ENCODE measurements at places on chromosomes 7 and 10. TPM values are rescaled to one million over a fixed set of nuclear protein-coding genes. Genes with fewer than 3 reads are reported as not detected.

Gene ZKSCAN5
- 7.7 TPM for total RNA-seq

Gene TUBB8
- 0.29 TPM for total RNA-seq

Gene SFTPA1
- total RNA-seq: not detected

Gene SLC39A12
- total RNA-seq: not detected

Gene NPTX2
- total RNA-seq: 0.07 TPM

Gene LIPM
- not detected for total RNA-seq

Gene FAM237B
- total RNA-seq: not detected

Gene TBRG4
- total RNA-seq: 119 TPM

Gene MEOX2
- not detected for total RNA-seq

Gene PDK4
- 0.29 TPM for total RNA-seq

Gene ZNF117
- 2.0 TPM for total RNA-seq

Gene PTEN
- 33.4 TPM for total RNA-seq

Gene IQUB
- under 0.01 TPM for total RNA-seq

DNA sequence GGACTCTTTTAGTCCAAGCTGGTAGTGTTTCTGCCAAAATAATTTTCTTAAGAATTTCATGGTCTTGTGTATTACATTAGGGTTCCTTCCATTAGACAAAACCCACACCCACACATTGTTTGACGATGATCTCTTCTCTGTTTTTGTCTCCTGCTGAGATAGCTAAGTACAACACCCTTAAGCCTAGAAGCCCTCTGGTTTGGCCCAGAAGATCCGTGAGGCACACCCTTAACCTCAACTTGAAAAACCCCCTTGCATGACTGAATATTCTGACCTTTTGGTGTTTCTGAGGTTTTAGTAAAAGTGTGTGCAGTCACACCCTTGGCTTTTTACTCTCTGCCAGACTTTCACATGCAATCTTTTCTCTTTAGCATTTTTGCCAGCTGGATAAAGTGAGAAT lies 29.3 kb upstream of the ERCC6 start:
- DNase-seq: no peak

DNA sequence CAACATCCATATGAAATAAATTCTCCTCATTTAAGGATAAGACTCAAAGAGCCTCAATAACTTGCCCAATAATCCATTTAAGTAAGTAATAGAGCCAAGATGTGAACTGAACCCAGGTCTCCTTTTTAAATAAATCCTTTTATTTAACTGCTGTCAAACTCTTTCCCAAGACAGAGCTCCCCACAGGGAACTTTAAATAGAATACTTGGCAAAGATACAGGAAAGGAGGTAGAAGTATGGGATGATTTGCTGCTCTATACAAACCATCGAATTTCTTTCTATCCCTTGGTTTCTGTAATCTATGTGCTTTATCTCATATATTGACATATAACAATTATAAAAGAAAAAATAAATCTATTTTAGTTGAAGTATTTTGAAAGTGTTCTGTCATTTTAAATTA lies 295.9 kb downstream of the CSTF2T start:
- no peak for DNase-seq

- DNase-seq: no peak
These were observed 667.6 kb upstream of the ANKRD30A start for GRCh38 chr10:36457751-36458150.

DNA sequence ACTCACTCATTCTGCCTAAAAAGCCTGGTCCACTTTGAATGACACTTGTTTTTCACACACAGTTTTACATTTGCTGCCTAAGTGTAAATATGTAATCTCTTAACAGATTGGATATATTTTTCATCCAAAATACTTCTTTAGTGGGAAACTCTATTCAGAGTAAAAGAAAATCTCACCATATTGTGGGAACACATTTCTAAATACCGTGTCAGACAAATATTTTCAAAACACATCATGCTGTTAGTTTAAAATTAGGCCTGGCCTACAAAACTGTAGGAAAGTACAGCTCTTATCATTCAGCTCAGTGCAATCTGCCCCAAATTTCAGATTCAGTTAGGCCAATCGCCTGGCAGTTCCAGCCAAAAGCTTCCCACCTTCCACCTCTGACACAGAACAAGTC lies 849.8 kb downstream of the NXPH1 start:
- DNase-seq: no peak

- DNase-seq: no peak
These were observed 126.2 kb downstream of the SORCS3 start for GRCh38 chr10:104767282-104767681.

DNA sequence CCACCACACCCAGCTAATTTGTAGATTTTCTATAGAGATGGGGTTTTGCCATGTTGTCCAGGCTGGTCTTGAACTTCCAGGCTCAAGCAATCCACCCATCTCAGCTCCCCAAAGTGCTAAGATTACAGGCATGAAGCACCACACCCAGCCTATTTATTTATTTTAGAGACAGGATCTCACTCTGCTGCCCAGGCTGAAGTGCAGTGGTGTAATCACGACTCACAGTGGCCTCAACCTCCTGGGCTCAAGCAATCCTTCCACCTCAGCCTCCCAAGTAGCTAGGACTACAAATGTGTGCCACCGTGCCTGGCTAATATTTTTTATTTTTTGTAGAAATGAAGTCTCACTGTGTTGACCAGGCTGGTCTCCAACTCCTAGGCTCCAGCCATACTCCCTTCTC lies 6.9 kb upstream of the FRAT2 start:
- no peak for DNase-seq

DNA sequence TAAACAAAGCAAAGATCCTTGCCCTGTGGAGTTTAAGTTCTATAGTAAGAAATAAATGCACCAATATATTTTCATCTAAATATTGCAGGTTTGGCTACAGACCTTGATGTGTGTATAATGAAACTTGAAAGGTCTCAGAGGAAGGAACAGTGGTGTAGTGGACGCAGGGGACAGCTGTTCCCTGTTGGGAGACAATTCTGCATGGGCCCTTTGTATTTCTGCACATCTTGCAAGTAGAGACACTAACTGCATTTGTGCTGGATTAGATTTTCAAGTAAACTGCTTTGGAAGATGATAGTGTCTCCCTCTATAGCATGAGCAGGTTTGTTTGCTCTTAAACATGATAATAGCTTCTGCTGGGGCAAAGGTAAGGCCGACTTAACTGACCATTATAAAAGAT lies 57.5 kb upstream of the FAM133B start:
- no peak for DNase-seq

- no peak for DNase-seq
These were observed 168.4 kb upstream of the DKK1 start for GRCh38 chr10:52145636-52146035.

DNA sequence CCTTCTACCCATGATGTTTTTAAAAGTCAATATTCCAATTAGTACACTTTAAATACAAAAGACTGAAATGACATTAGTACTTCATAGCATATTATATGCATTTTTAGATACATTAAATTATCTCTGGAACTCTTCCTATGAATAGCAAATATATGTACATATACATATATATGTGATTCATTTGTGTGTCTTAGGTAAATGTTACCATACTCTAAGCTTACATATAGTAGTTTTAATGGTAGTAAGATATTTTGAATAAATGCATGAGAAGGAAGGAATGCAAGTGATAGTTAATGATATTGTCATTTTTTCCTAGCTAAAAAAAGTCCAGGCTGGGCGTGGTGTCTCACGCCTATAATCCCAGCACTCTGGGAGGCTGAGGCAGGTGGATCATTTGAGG lies 46.0 kb upstream of the CSTF2T start:
- DNase-seq: no peak

DNA sequence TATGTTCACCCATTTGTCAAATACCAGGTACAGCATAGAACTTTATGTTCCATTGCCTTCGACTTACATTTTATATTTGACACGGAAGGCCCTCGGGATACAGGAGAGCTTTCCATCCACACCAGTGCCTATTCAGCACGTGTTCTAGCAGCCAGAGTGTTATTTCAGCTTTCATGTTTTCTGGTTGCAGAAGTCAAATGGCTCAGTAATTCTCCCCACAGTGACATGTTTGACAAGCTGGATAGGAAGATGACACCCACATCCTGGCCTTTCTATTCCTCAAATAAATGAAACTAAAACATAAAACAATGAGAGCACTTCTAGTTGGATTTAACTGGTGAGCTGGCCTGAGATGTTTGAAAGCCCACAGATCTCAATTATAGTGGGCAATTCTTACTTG lies 173.4 kb downstream of the SORCS1 start:
- no peak for DNase-seq

DNA sequence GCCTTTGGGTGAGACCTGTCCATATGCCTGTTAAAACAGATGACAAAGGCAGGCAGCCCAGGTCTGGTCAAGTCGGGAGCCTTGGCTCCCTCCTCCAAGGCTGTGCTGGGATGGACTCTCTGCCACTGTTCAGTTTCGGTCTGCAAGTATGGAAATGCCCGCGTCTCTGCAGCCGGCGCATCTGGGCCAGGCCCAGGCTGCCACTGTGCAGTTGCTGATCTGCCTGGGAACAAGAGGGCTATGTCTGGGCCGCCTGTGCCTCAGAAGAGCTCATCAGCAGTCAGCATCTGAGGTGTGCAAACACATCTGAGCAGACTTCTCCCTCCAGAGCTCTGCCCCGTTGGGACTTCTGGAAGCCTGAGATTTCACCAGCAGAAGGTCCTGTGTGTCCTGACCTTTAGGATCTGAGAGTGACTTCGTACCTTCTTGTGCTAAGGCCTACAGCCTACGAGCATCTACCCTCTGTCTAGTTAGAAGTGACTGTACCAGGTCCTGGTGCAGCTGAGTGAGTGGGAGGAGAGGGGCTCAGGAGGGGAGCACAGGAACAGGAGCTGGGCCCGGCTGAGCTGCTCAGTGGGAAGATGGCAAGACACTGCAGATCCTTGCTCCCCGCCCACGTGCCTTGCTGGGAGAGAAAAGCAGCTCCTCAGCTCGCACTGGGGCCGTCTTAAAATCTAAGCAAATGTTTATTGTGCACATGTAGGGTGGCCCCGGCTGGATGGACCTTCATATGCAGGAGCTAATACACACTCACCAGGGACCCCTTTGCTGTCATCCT lies 50.9 kb downstream of the DOCK1 start:
- no peak for DNase-seq

DNA sequence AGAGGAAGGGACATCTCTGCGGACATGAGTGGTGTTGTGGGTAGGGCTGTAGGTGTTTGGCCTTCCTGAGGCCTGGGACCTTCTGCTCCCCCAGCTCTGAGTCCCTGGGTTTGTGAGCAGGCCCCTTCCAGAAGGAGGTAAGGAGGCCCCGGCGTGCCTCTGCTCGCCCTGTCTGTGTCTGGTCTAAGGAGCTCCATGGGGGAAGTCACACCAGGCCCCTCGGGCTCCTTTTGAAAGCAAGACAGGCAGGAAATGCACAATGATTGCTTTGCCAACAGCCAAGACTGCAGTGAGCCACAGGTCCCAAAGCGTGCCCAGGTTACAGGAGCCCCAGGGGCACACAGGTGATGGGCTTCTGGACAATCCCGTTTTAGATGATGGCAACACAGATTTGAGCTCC lies 89.5 kb downstream of the FAM53B start:
- DNase-seq: no peak

- no peak for DNase-seq
These were observed 8.3 kb downstream of the IQCE start for GRCh38 chr7:2566890-2567678.

DNA sequence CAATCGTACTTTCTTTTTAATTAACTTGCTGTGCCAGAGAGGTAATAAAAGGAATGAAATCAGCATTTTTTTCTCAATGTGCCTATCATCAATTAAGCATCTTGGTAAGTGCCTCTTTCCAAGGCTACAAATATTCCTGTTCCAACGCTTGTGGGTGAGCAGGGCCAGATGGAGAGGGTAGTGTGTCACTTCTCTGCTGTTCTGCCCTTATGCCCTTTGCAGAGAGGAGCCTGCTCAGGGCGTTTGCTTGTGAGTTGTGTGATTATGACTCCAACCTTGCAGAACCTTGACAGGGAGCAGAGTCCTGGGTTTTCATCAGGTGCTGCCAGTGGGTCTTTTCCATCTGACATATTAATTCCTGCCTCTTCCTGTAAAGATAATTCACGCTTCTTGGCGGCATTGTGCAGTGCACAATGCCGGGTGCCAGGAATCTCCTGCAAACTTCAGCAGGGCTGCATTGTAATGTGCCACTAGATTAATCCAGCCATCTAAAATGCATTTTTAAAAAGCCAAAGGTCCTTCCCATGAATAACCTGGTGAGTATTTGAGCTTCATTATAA lies 234.4 kb downstream of the ARHGAP12 start:
- no peak for DNase-seq

- DNase-seq: no peak
These were observed 115.2 kb upstream of the CDK1 start for GRCh38 chr10:60662917-60663614.

DNA sequence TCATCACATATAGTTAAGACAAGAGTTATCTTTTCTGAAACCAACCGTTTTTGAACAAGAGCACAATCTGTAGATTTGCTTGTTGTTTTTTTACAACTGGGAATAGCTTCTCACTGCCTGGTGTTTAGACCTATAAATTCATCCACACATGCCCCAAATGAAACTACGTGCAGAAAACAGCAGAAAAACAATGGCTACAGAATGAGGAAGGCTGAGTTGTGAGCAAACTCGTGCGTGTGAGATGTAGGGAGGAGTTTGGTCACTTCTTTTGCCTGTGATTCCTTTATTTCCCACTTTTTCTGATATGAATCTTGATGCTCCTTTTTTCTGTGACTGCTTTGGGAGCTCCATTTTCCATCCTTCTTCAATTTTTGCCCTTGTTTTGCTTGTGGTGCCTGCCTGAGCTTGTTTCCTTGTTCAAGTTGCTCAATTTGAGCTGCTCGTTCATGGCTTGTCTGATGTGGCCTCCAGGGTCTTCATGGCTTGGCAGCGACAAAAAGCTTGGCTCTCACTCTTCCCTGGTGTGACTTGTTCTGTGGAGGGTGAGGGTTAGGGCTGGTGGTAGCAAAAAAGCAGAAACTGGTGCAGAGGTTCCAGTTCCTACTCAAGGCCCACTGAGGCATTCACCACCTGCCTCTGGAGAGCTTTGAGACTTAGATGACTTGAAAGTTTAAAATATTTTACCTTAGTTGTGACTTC lies 76.9 kb downstream of the ZNF365 start:
- no peak for DNase-seq

- no peak for DNase-seq
These were observed 365.3 kb downstream of the PARD3 start for GRCh38 chr10:34449836-34450235.

DNA sequence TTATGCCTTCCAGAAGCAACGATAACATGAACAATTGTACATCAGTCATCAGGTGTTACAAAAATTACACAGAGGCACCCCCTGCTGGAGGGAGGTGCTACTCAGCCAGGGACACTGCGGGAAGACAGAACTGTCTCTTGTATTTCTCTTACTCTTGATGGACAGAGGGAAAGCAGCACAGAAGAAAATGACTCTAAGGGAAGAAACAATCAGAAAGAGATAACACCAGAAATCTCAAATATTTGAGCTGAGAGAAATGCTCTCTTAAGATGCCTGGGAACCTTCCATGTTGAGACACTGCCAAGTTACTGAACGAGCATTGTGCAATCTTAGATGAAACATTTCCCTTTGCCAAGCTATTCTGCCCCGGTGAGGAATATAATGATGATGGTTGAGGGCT lies 227.6 kb upstream of the NPSR1 start:
- peak; percentile 33 for DNase-seq

DNA sequence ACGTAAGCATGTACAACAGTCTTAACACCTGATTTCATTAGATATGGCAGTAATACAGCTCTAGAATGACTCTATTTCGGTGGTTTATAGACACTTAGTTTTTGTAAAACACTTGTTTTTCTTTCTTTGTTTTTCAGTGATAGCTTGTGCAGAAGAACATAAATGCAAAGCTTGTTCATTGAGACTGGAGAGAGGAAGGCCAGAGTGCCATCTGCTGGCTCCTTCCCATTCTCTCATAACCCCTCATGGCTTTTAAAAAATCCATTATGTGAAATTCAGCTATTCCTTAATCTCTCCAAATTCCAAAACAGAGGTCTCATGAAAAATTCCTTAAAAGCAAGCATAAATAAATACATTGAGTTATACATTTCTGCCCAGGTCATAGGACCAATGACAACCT lies 76.3 kb downstream of the CACNB2 start:
- DNase-seq: no peak

Measured in epithelial cell of proximal tubule (primary cell).